Stimulated activated CD8-positive, alpha-beta memory T cell treated with anti-CD3 and anti-CD28 coated beads, Interleukin-7, amount 100 ng/mL, for 1 hour (primary cell): ENCODE measurements at places on chromosomes 7 and 10.

- no peak for DNase-seq
Observed at GRCh38 chr10:117752103-117752502, 209.6 kb downstream of the EMX2 start.

DNA sequence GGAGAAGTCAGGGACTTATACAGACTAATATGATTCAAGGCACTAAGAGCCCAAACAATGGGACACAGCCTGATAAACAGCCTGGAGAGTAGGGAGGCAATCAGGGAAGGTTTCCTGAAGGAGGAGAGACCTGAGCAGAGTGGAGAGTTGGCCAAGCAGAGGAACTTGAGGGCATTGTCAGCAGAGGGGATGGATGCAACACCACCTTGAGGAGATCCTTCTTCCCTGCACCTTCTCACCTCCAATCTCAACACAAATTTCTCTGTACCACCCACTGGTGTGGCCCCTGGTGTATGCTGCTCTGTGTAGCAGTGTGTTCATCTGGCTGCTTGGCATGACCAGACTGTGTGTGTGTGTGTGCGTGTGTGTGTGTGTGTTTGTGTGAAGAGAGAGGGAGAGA lies 146.2 kb downstream of the WDR11 start:
- DNase-seq, result no peak

DNA sequence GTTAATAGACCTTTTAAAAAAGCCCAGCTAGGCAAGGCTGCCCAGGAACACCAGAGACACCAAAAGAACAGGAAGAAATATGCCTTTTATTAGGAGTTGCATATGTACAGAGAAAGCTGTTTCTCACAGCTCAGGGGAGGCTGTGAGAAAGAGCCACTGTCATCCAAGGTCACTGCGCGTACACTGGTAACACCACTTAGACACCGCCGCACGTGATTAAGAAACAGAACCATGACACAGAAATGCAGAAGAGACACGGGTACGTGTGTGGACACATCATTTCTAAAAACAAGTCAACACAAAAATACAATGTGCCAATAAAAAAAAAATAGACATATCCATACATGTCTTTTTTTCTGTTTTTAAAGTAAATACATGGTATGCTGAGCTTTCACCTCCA lies 705.6 kb downstream of the PARD3 start:
- no peak for DNase-seq

DNA sequence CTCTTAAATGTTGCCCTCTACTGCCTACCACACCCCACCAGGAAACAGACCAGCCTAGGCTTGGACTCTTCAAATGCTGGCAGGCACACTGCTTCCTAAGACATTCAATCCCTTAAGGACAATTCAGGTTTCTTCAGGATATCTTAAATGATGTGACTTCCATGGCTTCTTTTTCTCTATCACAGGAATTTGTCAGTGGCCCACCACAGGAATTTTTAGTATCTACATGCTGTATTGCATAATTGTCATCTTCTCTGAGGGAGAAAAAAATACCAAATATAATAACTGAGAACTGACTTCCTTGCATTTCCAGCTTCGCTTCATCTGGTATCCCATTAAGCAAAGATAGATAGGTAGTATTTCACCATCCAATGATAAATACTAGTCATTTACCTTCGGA lies 129.3 kb downstream of the WNT2 start:
- no peak for DNase-seq

DNA sequence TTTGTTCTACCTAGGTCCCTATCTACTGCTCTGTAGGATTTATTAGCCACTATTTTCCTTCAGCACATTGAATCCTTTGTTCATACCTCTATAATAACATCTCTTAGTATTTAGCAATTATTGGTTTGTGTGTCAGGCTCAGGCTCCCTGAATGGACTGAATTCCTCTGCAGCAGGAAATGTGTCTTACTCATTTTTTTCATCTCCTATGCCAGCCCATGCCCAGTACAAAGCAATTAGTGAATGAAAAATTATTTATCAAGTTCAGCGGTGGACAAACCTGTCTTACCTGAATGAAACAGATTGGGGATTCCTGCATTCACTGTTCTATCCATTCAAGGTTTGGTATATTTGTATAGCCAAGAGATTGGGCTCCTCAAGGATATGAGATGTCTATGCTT lies 53.7 kb downstream of the C1GALT1 start:
- no peak for DNase-seq

GRCh38 chr10:60627778-60628748 lies 150.2 kb upstream of the CDK1 start:
- DNase-seq, result no peak

DNA sequence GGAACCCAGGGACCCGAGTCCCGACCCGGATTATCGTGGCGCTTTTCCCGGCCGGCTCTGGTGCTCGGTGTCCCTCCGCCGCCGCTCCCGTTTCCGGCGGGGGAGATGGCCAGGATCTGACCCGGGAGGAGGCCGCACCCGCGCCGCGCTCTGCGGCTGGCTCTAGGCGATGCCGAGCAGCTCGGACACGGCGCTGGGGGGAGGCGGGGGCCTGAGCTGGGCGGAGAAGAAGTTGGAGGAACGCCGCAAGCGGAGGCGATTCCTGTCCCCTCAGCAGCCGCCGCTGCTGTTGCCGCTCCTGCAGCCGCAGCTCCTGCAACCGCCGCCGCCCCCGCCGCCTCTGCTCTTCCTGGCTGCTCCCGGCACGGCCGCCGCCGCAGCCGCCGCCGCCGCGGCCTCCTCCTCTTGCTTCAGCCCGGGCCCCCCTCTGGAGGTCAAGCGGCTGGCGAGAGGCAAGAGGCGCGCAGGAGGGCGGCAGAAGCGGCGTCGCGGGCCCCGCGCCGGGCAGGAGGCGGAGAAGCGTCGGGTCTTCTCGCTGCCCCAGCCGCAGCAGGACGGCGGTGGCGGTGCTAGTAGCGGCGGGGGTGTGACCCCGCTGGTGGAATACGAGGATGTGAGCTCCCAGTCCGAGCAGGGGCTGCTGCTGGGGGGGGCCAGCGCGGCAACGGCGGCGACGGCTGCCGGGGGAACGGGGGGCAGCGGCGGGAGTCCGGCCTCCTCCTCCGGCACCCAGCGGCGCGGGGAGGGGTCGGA lies 593 bp downstream of the CDK13 start:
- peak; percentile 9 for DNase-seq

GRCh38 chr10:5563991-5564536 lies 39.3 kb downstream of the CALML3 start:
- no peak for DNase-seq

GRCh38 chr7:126778101-126778500 lies 474.6 kb downstream of the GRM8 start:
- DNase-seq, result no peak

- DNase-seq, result no peak
Observed at GRCh38 chr10:52027055-52027705, 286.9 kb upstream of the DKK1 start.

GRCh38 chr10:43710772-43711471 lies 62.2 kb upstream of the ZNF32 start:
- no peak for DNase-seq

DNA sequence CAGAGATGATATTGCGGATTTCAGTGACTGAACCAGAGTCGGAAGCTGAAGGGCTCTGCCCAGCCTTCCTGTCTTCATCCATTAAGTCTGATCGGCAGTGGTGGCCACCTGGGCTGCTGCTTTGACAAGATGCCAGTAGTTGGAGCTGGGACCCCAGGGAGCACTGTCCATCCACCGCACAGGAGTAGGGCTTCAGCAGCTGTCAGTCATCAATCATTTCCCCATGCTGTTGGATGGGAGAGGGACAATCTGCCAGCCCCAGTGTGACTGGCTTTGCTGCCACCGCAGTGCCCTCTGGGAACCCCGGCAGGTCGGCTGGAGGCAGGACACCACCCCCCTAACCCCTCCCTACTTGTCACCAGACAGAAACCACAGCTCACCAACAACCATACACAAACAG lies 23.0 kb upstream of the GPR146 start:
- no peak for DNase-seq

- no peak for DNase-seq
Observed at GRCh38 chr7:763762-764161, 36.7 kb upstream of the PRKAR1B start.

- no peak for DNase-seq
Observed at GRCh38 chr7:99190359-99191009, 17.4 kb downstream of the KPNA7 start.

GRCh38 chr10:113427236-113427735 lies 125.6 kb upstream of the HABP2 start:
- no peak for DNase-seq

- DNase-seq, result no peak
Observed at GRCh38 chr10:114623661-114624294, 34.3 kb downstream of the ABLIM1 start.

GRCh38 chr10:43237128-43237527 lies 29.7 kb downstream of the RASGEF1A start:
- no peak for DNase-seq

GRCh38 chr10:60224066-60224705 lies 165.5 kb downstream of the ANK3 start:
- no peak for DNase-seq

GRCh38 chr10:118543714-118544400 lies 51.6 kb downstream of the PRLHR start:
- DNase-seq, result no peak

GRCh38 chr7:16028636-16029035 lies 342.2 kb upstream of the MEOX2 start:
- DNase-seq, result no peak

DNA sequence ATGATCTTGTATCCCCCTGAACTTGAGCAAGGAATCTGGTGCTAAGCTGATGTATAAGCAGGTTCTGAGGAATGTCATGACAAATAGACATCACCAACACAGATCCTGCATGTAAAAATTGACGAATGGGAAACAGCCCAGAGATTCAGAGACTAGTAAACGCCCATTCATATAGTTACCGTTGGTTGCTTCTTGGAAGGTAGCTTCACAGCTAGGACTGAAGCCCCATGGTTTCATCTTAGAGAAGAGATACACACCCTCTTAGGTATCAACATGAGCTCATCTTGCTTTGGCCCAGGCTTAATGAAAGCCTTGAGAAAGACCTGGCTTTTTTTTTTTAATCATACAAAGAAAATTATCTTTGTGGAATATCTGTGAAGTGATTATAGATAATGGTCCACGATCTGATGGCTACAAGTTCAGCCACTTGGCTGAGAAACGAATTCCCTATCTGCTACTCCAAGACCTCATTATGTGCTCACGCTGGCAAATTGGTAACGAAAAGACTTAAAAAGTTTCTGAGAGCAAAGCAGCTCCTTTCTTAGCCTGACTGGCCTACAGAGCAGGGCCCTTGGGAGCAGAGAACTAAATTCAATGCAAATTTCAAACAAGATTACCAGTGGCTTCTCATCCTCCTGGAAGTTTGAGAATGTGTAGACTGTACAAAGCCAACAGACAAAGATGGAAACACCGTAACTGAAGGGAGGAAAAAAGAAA lies 181.1 kb downstream of the NRP1 start:
- DNase-seq, result no peak

GRCh38 chr10:80498833-80499741 lies 38.6 kb upstream of the SH2D4B start:
- DNase-seq, result no peak

GRCh38 chr10:553233-553632 lies 136.2 kb downstream of the DIP2C start:
- DNase-seq, result no peak

GRCh38 chr10:1620803-1621202 lies 116.5 kb downstream of the ADARB2 start:
- no peak for DNase-seq

GRCh38 chr7:149496642-149497391 lies 792 bp downstream of the ZNF746 start:
- peak; percentile 17 for DNase-seq

GRCh38 chr7:143380260-143380645 lies 892 bp upstream of the ZYX start:
- peak; percentile 76 for DNase-seq

DNA sequence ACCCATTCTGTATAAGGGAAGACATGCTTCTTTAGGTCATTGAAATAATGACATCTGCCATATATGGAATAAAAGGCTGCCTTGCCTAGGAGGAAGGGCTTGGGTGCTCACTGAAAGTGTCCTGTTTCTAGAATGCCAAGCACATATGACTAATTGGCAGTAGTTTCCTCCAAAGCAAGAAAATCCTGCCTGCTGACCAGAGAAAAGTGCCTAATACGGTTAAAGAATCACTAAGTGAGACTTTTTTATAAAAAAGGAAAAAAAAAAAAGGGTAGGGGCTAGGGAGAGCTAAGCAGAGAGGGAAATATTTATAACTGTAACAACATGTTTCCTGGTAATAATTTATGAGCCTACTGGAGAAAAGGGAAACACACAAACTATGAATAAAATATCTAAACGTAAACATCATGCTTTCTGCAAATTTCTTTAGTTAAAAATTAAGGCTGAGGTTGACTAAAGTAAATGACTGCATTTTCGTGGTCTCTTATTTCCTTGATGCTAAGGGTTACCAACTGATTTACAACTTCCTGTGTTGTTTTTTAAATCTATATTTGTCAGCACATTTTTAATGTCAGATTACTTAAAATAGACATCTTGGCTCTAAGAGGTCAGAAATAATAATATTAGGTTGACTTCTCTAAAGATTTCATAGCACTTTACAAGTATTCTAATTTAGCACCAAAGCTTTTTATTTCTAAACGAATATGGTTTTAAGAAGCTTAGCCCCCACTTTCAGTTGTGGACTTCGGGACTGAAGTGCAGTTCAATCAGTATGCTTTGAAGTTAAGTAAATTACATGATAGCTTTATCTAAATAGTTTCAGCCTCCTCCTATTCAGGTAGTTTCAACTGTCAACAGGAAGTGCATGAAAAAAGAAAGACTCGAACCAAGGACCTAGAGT lies 89.6 kb downstream of the CABCOCO1 start:
- DNase-seq, result no peak

DNA sequence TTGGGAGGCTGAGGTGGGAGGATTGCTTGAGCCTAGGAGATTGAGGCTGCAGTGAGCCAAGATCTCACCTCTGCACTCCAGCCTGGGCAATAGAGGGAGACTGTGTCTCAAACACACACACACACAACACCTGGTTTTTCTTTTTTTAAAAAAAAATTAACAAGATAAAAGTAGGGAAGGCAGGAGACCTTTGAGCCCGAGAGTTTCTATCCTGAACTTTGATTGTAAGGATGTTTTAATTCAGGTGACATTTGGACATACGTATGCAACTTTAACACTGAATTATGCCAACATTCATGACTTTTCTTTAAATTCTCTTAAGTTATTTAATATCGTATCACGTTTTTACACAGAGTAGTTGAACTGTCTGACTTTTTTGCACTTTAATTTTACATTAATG lies 11.7 kb upstream of the CYP2E1 start:
- DNase-seq, result no peak

- DNase-seq, result no peak
Observed at GRCh38 chr10:18875477-18875876, 173.1 kb upstream of the MALRD1 start.

DNA sequence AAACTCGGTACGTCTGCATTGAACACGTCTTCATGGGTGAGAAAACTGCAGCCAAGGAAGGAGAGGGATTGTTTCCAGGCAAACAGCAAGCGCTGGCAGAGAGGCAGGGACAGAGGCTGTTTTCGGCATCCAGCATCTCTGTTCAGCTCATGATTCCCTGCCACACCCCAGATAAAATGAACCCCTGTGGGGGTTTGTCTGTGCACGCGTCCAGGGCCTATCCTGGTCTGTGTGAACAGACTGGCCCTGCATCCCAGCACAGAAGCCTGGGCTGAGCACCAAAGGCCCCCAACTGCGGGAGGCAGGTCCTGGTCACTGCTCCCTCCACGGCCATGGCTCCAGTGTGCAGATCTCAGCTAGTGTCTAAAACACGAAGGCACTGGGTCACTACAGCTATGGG lies 83.3 kb upstream of the FAM20C start:
- DNase-seq, result no peak

GRCh38 chr10:59433720-59434428 lies 71.5 kb upstream of the FAM13C start:
- DNase-seq, result no peak

- DNase-seq, result no peak
Observed at GRCh38 chr7:24158975-24159374, 125.0 kb upstream of the NPY start.
